ENCODE measurements at places on chromosomes 5 and 9.
A peak's percentile ranks its signal among the peaks of the same experiment; 100 is the strongest.

- DNase-seq, result peak; percentile 93
These were observed at the start of gene SMIM15 for GRCh38 chr5:61162010-61162831. Gene SMIM15, minus strand, starts transcription at chr5:61162468. Its CDS starts 2,297 bp downstream, at chr5:61160171.

GRCh38 chr5:170532935-170533334, 29.1 kb downstream of the KCNIP1 start:
- no peak for DNase-seq

DNA sequence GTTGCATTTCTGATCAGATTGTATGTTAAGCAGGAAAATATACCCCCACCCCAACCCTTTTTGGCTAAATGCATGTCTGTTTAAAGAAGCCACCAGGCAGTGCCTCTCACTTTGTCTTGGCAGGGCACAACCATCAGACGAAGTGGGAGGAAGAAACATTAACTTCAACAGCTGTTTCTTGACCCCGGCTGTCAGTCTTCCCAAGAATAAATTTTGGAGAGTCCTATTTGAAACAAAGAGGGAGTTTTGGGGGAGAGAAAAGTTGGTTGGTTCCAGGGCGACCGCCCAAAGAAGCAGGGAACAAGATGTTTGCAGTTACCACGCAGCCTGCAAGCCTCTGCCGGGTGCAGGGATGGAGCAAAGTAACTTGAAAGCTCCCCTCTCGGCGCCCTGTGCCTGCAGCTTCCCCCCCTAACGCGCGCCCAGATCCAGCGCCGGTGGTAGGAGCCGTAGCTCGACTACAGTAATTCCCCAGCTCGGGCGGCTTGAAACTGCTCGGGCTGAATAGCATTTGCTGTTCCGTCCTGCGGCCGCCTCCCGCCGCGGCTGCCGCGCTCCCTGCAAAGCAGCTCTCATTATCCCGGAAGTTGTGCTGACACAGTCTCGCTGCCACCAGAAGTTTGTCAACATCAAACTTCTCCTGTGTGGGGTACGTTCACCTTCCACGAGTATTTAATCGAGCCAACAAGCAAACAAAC, 100.7 kb upstream of the SSBP2 start:
- peak; percentile 97 for DNase-seq

- no peak for DNase-seq
These were observed 2.0 kb upstream of the ZNF462 start for GRCh38 chr9:106860721-106861639.

DNA sequence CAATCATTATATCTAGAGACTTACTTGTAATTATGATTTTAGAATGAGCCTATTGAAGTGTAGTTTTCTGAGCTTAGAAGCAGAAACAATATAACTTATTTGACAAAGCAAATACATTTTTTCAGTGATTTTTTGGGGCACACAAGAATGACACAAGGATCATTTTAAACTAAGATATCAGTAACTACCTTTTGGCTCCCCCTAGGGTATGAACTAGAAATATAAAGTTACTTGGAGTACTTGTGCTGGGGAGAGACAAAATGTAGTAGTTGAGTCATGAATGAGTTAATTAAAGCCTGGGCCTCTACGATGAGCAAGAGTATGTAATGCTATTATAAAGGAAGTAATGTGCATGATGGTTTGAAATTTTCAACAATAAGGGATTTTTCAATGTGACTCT, 1244.1 kb upstream of the ACO1 start:
- no peak for DNase-seq

GRCh38 chr5:390623-391491, 52.1 kb upstream of the EXOC3 start:
- no peak for DNase-seq

- no peak for DNase-seq
These were observed 1.1 kb downstream of the RELL2 start for GRCh38 chr5:141637767-141638419.

DNA sequence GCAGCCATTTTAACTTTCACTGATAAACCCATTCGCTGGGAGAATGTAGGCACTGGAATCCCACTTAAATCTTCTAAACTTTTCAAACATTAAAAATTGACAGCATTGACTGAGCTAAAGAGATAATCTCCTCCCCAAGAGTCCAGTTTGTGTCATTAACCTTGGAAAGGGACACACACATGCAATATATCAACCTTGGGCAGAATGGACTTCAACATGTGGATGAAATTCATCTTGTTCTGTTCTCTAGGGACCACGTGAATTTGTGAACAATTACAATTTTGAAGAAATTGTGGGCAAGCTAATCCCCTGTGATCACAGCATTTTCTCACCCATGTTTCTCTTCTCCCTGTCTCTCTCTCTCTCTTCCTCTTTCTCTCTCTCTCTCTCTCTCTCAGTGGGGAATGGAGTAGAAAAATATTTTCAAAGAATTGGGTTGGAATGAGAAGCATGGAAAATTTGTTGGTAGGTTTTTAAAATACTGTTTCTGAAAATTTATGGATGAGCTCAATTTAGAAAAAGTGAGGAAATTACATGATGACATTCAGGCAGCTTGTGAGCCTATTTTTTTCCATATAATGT, 553.7 kb downstream of the EBF1 start:
- no peak for DNase-seq

- DNase-seq, result no peak
These were observed at the start of gene ARL14EPL for GRCh38 chr5:116032094-116032517. Gene ARL14EPL, plus strand, starts transcription at chr5:116032472. Its CDS starts 18,994 bp downstream, at chr5:116051466.

DNA sequence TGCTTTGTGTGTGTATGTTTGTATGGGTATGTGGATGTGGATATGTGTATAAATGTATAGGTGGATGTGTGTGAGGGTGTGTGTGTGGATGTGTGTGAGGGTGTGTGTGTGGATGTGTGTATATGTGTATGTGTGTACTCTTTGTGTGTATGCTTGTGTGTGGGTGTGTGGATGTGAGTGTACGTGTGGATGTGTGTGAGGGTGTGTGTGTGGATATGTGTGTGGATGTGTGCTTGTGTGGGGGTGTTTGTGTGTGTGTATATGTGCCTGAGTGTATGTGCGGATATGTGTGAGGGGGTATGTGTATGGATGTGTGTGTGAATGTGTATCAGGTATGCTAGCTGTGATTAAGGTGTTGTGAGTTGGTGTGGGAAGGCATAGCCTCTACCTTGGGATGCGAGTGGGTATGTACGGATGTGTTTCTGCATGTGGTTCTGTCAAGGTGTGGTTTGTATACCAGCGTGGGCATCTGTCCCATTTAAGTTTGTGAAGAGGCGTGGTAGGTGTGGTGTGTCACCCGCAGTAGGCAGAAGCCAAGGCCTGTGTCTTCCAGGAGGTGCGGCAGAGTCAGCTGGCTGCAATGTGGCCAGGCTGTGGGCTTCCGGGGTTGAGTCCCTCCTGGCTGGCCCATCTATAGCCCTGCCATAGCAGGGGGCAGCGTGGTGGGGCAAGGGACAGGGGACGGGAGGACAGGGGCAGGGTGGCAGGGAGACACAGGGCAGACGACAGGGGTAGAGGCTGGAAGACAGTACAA, 155.8 kb downstream of the DAB2IP start:
- DNase-seq, result no peak

Measured in ascending aorta (tissue), 2 donors.